ENCODE measurements at places on chromosomes 4 and X. TPM values are rescaled to one million over a fixed set of nuclear protein-coding genes. Genes with fewer than 3 reads are reported as not detected.

KDR gene
- total RNA-seq, result not detected

GRCh38 chrX:44903830-44904530, 31.0 kb downstream of the KDM6A start:
- peaks cover 39% of the 10 kb centered on the region for H3K4me1 ChIP-seq
- DNase-seq, result no peak
- H3K27me3 ChIP-seq, result no peaks in the 10 kb centered on the region
- H3K27ac ChIP-seq, result peak overlapping the region; percentile 66
- H3K36me3 ChIP-seq, result peaks cover 22% of the 10 kb centered on the region
- peak overlapping the region; percentile 49 for H3K4me3 ChIP-seq

GRCh38 chrX:118271775-118272174, 74.1 kb upstream of the WDR44 start:
- H3K36me3 ChIP-seq, result no peaks in the 10 kb centered on the region
- H3K4me3 ChIP-seq, result no peak overlapping the region
- no peaks in the 10 kb centered on the region for H3K4me1 ChIP-seq
- H3K27me3 ChIP-seq, result peaks cover 2% of the 10 kb centered on the region
- H3K27ac ChIP-seq, result no peak overlapping the region

FRMD7 gene
- total RNA-seq, result not detected

- H3K36me3 ChIP-seq, result peaks cover 1% of the 10 kb centered on the region
- H3K4me3 ChIP-seq, result no peak overlapping the region
- no peak for DNase-seq
- H3K4me1 ChIP-seq, result no peaks in the 10 kb centered on the region
- peaks cover 9% of the 10 kb centered on the region for H3K27me3 ChIP-seq
- H3K27ac ChIP-seq, result no peak overlapping the region
Measured at GRCh38 chr4:2085496-2085901, 26.4 kb downstream of the NAT8L start.

HS6ST2 gene
- total RNA-seq, result 1.2 TPM

Measured in activated CD4-positive, alpha-beta T cell treated with anti-CD3 and anti-CD28 coated beads, Interleukin-2, amount 10 ng/mL, durations not matched to agents 24 days and 14 days (primary cell).